Hair follicle dermal papilla cell (primary cell): ENCODE measurements at places on chromosomes 16 and 17. TPM values are rescaled to one million over a fixed set of nuclear protein-coding genes. Genes with fewer than 3 reads are reported as not detected.

Gene TM4SF5
- not detected in 2 replicates for total RNA-seq

Gene SAMD14
- total RNA-seq = 9.0 and 9.1 TPM in 2 replicates

Gene ACE
- 16.4 and 19.1 TPM in 2 replicates for total RNA-seq

Gene KRTAP1-5
- total RNA-seq = 1.5 and 6.0 TPM in 2 replicates

Gene KRT40
- total RNA-seq = not detected in 2 replicates

Gene GRIN2A
- total RNA-seq = under 0.01 TPM in 1 of 2 replicates, not detected in the other

Gene IFT20
- total RNA-seq = 37.8 and 42.5 TPM in 2 replicates

Gene APOBR
- total RNA-seq = not detected in 2 replicates

Gene KRTAP2-1
- not detected in 2 replicates for total RNA-seq

Gene MT4
- total RNA-seq = not detected in 2 replicates

Gene KRT9
- not detected in 2 replicates for total RNA-seq

Gene CLEC18C
- total RNA-seq = not detected in 2 replicates

Gene EVI2B
- 0.32 and 1.5 TPM in 2 replicates for total RNA-seq

Gene MPP2
- total RNA-seq = 2.9 and 3.4 TPM in 2 replicates

Gene IL34
- total RNA-seq = 1.5 and 2.8 TPM in 2 replicates

Gene MRC2
- total RNA-seq = 285 and 465 TPM in 2 replicates

Gene PDE6G
- total RNA-seq = not detected in 2 replicates

Gene RARA
- total RNA-seq = 25.0 and 27.6 TPM in 2 replicates

Gene TRPV2
- 63.8 and 64.4 TPM in 2 replicates for total RNA-seq

Gene AANAT
- not detected in 2 replicates for total RNA-seq

Gene ZNF597
- total RNA-seq = 2.4 and 3.2 TPM in 2 replicates

Gene MAP2K3
- 19.6 and 27.2 TPM in 2 replicates for total RNA-seq

Gene OR2C1
- 0.16 and 0.24 TPM in 2 replicates for total RNA-seq

Gene DRC7
- total RNA-seq = under 0.01 TPM in 1 of 2 replicates, not detected in the other

Gene LRRC46
- under 0.01 TPM in 1 of 2 replicates, not detected in the other for total RNA-seq

Gene CPHXL2
- not detected in 2 replicates for total RNA-seq

Gene HSPB9
- total RNA-seq = not detected in 2 replicates

Gene ICAM2
- total RNA-seq = 0.73 and 1.5 TPM in 2 replicates

Gene ACSM5
- 0.24 TPM in 1 of 2 replicates, not detected in the other for total RNA-seq

Gene SOX15
- 0.12 and 0.49 TPM in 2 replicates for total RNA-seq

Gene TBC1D3D
- not detected in 2 replicates for total RNA-seq

Gene USH1G
- total RNA-seq = not detected in 2 replicates

Gene DNAH3
- under 0.01 TPM in 1 of 2 replicates, not detected in the other for total RNA-seq

Gene BCAR1
- 117 and 128 TPM in 2 replicates for total RNA-seq

Gene ZNF469
- 1.9 and 3.1 TPM in 2 replicates for total RNA-seq

Gene MYL11
- not detected in 2 replicates for total RNA-seq

Gene TEKT5
- total RNA-seq = not detected in 2 replicates

Gene SPN
- total RNA-seq = not detected in 2 replicates

Gene CD300LG
- not detected in 2 replicates for total RNA-seq

Gene CACNG5
- not detected in 2 replicates for total RNA-seq

Gene GP1BA
- not detected in 2 replicates for total RNA-seq

Gene MYO15B
- 4.2 and 7.2 TPM in 2 replicates for total RNA-seq

Gene C16orf92
- total RNA-seq = not detected in 2 replicates

Gene KCNAB3
- 0.49 and 1.6 TPM in 2 replicates for total RNA-seq

Gene ATP2A1
- total RNA-seq = under 0.01 and 0.32 TPM in 2 replicates

Gene OTOA
- total RNA-seq = 0.16 and 0.36 TPM in 2 replicates

Gene GDPD3
- 0.73 and 0.81 TPM in 2 replicates for total RNA-seq

Gene RPRML
- not detected in 2 replicates for total RNA-seq

Gene GLIS2
- 6.0 and 6.6 TPM in 2 replicates for total RNA-seq

Gene WNT3
- total RNA-seq = 1.8 and 1.9 TPM in 2 replicates

Gene TBX6
- total RNA-seq = 0.32 and 0.36 TPM in 2 replicates

Gene TUBG2
- total RNA-seq = 14.9 and 17.7 TPM in 2 replicates

Gene RNF227
- 1.3 and 4.2 TPM in 2 replicates for total RNA-seq

Gene MILR1
- 6.5 and 9.8 TPM in 2 replicates for total RNA-seq

Gene ZPBP2
- total RNA-seq = not detected in 2 replicates
